ENCODE measurements at places on chromosomes 12 and 14.

DNA sequence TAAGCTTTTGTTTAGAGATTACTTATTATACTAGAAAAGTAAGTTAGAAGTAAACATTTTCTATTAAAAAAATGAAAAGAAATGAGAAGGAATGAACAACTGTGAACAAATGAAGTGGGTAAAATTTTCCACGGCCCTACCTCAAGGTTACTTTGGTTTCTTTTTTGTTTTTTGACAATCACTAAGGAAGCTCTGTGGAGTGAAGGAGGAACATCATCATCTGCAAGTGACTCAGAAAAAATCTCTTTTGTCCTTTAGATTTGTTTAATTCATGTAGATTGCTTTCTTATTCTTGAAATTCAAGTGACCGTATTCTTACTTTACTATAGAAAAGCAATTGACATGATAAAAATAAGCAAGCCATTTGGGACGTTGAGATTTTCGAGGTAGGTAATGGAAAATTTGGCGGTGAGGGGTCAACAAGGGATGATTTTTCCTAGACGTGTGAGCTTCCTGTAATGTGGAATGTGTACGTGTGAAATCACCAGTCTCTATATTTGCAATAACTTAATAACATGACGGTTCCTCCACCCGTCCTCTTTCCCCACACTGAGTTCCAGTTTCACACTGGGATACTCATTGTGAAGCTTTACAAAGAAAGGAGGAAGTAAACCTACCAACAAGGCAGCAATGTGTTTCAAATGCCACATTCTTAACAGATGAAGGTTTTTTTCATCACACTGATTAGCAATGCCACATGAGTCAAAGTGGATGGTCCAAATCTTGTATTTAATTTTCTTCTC, 62.3 kb upstream of the EGLN3 start:
- no peak for DNase-seq

GRCh38 chr12:85000729-85001128, 35.3 kb downstream of the TSPAN19 start:
- DNase-seq, result no peak

- no peak for DNase-seq
Observed at GRCh38 chr12:41437563-41437962, 249.4 kb downstream of the PDZRN4 start.

GRCh38 chr14:32142341-32142740, 59.5 kb upstream of the RNU6-7 start:
- DNase-seq, result no peak

- no peak for DNase-seq
Observed at GRCh38 chr14:71536015-71536740, 396.1 kb upstream of the RGS6 start.

DNA sequence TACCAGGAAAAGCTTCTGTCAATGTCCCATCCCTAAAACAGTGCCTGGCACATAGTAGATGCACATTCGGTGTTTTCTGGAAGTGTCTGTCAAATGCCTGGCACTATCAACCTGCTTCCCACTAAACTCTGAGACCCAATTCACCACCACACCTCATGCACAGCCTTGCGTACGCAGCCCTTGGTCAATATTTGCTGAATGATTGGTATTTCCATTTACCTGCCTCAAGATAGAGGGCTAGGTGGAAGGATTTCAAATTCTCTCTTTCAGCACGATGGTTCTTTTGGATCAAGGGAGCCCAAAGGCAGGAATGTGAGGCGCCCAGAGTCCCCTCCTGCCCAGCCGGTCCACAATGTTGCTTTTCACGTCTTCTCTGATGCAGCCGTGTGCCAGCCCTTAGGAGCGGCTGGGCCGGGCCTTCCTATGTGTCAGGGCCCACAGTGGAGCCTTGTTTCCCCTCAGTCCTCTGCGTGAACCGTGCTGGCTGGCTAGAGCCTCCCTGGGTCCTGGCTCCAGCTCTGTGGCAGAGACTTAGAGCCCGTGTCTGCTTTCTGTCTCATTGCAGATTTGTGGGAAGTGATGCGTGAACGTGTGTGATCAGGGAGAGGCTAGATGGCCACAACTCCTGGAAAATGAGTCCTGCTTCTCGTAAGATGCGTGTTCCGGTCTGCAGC, 99.9 kb upstream of the RFLNA start:
- DNase-seq, result no peak

GRCh38 chr12:68842123-68842522, 34.1 kb downstream of the MDM2 start:
- no peak for DNase-seq

- DNase-seq, result no peak
Observed at GRCh38 chr12:85065837-85066482, 29.8 kb downstream of the LRRIQ1 start.

GRCh38 chr12:75289753-75290152, 40.4 kb downstream of the CAPS2 start:
- no peak for DNase-seq

DNA sequence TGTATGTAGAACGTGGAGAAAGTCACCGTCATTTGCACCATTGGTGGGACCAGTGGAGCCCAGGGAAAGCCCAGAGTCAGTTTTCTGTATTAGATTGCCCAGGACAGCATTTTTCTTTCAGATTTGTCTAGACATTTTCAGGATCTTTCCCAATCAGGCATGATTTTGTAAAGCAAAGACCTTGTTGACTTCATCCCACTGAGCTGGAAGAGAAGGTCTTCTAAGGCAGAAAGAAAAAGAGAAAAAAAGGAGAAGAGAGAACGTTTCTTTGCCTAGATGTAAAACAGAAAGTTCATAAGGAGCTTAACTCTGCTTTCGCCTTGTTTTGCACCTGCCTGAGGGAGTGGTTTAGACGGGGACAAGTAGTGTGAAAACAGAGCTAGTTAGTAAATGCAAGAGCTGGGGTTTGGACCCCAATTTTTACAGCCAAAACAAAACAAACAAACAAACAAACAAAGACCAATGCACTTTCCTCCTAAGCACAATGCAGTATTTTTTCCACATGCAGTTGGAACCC, 273.1 kb downstream of the ZFP36L1 start:
- DNase-seq, result no peak

DNA sequence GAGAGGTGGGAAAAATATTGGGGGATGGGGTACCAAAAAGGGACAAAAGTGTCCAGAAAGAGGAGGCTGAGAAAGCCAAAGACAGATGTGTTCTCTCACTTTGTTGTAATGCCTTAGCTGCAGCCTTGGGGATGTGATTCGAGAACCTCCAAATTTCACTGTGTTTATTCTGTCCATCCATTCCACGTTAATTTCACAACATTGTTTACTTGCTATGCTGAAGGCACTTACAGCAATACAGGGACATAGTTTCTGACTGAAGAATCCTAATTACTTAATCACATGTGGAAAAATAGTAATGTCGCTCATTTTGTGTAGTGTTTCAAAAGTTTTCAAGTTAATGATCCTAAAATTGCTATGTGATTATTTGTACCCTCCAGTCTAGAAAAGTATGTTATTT, 146.2 kb upstream of the SLC38A2 start:
- DNase-seq, result no peak

Data from stimulated activated CD4-positive, alpha-beta T cell treated with anti-CD3 and anti-CD28 coated beads, TNF-alpha, amount 100 ng/mL, for 48 hours (primary cell).